CD14-positive monocyte (primary cell): ENCODE measurements at places on chromosomes 3 and 15. TPM values are rescaled to one million over a fixed set of nuclear protein-coding genes. Genes with fewer than 3 reads are reported as not detected.

WDR93 gene
- polyA plus RNA-seq, result not detected

EPHB3 gene
- 0.80 TPM for polyA plus RNA-seq

CFAP100 gene
- not detected in 2 replicates for polyA plus RNA-seq

CTNNB1 gene
- polyA plus RNA-seq, result 51.2 TPM

LRTM1 gene
- polyA plus RNA-seq, result not detected

PP2D1 gene
- not detected in 2 replicates for polyA plus RNA-seq

P3H2 gene
- 0.08 and 0.25 TPM in 2 replicates for polyA plus RNA-seq
